Uterus (tissue), 4 donors: ENCODE measurements at places on chromosomes 11 and 22.

GRCh38 chr11:85751724-85752123 is 59.2 kb downstream of the SYTL2 start:
- no peak overlapping the region for H3K27ac ChIP-seq
- no peak for DNase-seq
- no peaks in the 10 kb centered on the region for H3K36me3 ChIP-seq
- H3K4me1 ChIP-seq: no peaks in the 10 kb centered on the region

DNA sequence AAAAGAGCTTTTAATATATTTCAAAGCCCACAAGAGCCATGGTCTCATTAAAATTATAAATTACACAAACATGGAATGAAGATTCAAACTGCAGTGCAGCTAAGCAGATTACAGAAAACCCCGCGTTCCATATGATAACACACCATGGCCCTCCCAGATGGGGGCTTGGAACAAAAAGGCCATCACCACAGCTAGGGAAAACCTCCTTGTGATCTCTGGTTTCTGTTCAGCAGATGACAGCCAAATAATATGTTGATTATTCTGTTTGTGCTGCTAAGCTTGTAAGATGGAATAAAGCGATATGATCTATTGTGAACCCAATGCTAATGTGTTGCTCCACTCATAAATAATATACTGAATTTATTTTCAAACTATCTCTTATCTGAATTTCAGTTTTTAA is 28.5 kb downstream of the IMMP1L start:
- H3K4me3 ChIP-seq: no peak overlapping the region
- H3K27ac ChIP-seq: no peak overlapping the region
- no peaks in the 10 kb centered on the region for H3K36me3 ChIP-seq
- DNase-seq: no peak
- no peaks in the 10 kb centered on the region for H3K4me1 ChIP-seq

DNA sequence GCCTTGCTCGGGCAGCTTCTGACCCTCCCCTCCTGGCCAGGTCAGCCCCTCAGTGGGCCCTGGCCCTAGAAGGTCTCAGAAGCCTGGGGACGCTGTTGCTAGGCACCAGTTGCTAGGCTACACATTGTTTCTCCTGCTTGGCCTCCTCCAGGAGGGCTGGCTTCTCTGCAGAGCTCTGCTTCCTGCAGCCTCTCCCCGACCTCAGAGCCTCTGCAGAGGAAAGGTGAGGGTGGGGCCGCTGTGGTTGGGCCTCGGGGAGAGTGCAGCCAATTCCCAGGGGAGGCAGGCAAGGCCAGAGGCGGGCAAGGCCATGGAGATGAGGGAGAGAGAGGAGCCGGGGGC is 27.6 kb upstream of the LRRC10B start:
- no peak overlapping the region for H3K4me3 ChIP-seq
- H3K36me3 ChIP-seq: no peaks in the 10 kb centered on the region
- no peaks in the 10 kb centered on the region for H3K27me3 ChIP-seq
- no peak overlapping the region for H3K27ac ChIP-seq

- no peak for DNase-seq
- H3K36me3 ChIP-seq: no peaks in the 10 kb centered on the region
- H3K4me1 ChIP-seq: no peaks in the 10 kb centered on the region
- no peaks in the 10 kb centered on the region for H3K27me3 ChIP-seq
- no peak overlapping the region for H3K4me3 ChIP-seq
Measured at GRCh38 chr11:108319541-108320145, 96.8 kb downstream of the ATM start.

DNA sequence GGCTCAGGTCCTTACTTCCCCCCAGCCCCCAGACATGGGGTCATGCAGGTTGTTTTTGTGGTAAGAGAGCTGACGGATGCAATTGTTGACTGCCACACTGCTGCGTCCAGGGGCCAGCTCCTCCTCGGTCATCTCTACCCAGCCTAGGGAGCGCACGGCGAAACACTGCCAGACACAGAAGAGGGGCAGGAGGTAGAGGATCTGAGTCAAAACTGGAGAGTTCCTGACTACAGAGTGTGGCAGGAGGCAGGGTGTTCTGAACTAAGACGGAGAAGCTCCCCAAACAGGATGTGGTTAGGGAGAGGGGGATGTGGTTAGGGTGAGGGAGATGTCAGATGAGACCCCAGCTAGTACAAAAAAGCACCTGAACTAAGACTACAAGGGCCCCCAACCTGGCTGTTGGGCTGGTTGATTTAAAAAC is 12.3 kb downstream of the SMPD1 start:
- H3K36me3 ChIP-seq: no peaks in the 10 kb centered on the region
- no peak for DNase-seq
